ENCODE measurements at places on chromosomes 6 and 20.

DNA sequence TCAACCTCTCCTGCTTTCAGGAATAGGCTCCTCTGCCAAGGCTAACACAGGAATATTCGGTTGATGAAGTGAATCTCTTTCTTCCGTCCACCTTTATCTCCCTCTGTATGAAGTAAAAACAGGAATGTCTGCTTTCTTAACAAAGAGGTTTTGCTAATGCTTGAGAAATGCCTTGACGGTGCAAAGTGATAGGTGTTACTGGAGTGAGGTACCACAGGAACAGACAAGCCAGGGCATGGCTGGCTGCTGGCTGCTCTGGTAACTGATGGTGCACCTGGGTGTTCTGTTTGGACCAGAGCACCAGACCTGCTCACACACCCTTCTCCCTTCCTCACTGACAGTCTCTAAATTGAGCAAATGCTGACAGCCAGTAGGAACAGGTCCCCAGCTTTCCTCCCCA, 174.0 kb upstream of the FBXL4 start:
- DNase-seq: no peak

DNA sequence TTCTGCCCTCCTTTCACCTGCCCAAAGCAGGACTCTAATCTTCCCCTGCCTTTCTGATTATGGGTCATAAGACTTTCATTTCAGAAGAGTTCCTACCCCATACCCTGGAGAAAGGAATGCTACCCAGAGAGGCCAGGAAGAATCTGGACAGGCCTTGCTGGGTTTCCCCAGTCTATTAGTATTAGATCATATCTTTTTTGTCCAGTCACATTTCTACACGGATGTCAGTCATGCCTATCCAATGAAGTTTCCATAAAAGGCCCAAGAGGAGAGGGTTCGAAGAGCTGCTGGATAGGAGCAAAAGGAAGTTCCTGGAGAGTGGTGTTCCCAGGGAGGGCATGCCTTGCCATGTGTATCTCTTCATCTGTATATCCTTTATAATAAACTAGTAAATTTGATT, 3.2 kb downstream of the POLH start:
- no peak for DNase-seq

DNA sequence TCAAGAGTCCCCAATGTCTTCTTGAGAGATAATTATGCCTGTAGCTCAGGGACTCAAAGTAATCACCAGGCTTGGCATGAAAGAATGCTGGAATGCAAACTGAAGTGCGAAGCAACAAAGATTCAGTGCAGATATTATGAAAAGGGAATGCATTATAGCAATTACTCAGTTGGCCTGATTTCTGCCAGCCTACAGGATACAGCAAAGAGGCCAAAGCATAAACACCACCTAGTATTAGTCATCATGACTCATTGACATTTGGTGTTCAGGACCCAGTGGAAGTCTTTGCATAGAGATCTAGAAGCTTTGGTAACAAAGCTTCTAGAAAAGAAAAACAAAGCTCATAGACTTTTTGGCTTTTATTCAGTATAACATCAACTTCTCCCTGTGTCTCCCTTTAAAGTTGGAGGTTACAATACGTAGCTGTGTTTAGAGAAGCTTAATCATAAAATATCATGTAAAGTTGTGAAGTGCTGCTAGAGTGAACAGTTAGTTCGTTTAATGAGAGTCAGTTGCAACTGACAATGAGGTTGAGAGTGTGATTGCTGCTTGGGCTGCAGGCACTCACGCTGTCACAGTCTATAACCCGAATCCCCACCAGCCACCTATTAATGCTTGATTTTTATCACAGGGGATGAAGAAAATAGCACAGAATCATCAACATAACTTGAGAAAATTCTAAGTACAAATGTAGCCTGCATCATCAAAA, 932.7 kb downstream of the TFAP2A start:
- DNase-seq: no peak

DNA sequence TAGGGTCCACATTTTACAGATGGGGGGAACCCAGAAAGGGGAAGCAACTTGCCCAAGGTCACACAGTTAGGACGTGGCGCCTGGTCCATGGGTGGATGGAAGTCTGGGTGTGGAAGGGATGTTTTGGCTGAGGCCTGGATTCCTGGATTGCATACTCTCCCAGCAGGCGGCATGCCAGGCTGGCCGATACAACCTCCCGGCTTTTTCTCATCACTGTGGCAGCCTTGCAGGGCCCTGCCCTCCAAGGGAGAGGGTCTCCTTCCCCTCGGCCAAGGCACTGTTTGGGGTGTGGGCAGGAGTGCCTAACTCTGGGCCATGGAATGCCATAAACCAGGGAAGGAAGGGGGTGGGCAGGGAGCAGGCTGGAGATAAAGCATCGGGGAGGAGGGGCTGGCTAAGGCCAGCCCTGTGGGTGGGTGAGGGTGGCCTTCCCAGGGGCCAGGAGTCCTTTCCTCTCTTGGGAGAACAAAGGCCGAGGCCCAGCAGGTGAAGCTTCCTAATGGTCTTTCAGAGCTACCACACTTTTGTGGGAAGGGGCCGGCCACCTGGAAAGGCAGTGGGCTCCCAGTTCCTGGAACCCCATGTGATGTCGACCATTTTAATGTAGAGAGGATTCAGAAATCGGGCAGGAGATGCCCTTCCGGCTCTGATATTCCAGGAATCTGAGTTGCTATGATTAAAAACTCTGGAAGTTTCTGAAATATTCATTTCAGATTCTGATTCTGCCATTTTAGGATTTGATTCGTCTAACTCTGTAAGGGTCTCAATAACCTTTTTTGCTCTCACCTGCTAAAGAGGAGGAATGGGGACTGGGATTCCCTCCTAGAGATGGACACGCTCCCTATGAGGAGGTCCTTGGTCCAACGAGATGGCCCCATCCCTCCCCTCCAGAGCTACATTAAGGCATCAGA, 4.2 kb downstream of the FOXS1 start:
- DNase-seq: no peak

DNA sequence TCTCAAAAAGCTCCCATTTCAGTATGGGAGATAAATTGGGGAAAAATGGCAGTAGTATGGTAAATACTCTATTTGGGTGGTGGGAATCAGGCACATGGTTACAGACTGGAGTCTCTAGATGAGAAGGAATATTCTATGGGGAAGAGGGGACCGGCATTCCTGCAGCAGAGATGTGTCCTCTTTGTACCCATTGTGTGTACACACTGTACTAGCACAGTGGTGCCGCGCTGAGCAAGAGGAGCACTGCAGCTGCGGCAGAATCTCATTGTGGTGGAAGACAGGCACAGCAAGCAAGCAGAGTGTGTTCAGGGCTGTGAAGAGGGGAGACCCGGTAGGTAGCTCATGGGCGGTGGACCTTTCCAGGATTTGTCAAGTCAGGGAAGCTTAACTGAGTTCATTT, 13.0 kb downstream of the AFDN start:
- no peak for DNase-seq

- no peak for DNase-seq
Measured at GRCh38 chr6:30493643-30494250, 4.4 kb downstream of the HLA-E start.

GRCh38 chr6:154622618-154623336, 110.4 kb upstream of the SCAF8 start:
- no peak for DNase-seq

DNA sequence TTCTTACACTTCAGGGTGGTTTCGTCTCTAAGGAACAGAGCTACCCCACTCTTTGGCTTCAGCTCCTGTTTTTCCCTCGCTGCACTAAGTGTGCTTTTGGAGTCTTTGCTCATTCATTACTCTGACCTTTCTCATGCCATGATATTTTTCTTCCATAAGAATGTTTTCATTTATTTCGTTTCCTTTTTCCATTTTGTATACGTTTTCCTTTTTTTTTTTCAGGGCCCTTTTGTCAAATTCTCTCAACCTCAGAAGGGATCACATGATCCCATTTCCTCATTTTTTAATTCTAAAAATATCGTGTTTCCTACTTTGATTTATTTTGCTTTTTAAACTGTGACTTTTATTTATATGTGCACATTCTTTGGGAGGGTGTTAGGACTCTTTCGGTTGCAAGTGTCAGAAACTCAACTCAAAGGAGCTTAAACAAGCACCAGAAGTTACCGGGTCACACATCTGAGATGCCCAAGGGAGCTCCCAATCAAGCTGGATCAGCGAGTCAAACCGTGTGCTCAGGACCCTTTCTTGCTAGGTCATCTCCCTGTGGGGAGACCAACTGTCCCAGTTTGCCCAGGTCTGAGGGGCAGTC, 40.6 kb downstream of the GCNT2 start:
- DNase-seq: no peak

DNA sequence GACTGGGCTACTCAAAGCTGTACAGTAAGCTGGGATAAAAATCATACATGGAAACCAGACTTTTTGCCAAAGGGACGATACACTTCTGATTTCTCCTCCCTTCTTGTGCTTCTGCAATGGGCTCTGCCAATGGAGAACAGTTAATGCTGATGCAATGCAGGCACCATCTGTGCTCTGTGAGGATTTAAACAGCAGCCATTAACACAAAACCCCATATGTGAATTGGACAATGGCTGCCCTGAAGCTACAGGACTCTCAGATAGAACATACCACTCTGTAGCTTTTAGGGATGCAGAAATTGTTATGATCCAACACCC, 71.9 kb downstream of the GJA10 start:
- no peak for DNase-seq

DNA sequence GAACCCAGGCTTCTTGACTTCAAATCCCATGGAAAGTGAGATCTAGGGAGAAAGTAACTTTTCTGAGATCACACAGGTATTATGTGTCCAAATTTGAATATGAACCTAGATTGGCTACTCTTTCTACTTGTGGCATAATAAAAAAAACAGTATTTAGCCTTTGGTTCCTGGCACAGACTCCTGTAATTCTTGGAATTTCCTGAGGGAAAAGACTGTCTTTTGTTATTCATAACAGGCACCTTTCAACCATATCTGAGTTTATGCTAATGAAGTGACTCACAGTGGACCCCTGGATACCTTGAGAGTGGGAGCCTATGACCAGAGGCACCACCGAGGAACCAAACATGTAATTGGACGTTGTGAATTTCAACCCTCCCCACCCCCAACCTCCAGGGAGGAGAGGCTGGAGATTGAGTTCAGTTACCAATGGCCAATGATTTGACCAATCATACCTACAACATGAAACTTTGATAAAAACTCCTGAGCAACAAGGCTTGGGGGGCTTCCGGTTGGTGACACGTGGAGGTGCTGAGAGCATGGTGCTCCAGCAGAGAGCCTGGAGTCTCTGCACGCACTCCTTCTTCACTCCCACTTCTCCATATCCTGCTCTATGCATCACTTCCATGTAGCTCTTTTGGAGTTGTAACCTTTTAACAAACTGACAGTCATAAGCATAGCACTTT, 48.8 kb downstream of the LAMA4 start:
- DNase-seq: no peak

GRCh38 chr6:110475066-110475653, 1.3 kb downstream of the SLC22A16 start:
- no peak for DNase-seq

- DNase-seq: no peak
Measured at GRCh38 chr6:44339763-44340625, 2.5 kb upstream of the SPATS1 start.

DNA sequence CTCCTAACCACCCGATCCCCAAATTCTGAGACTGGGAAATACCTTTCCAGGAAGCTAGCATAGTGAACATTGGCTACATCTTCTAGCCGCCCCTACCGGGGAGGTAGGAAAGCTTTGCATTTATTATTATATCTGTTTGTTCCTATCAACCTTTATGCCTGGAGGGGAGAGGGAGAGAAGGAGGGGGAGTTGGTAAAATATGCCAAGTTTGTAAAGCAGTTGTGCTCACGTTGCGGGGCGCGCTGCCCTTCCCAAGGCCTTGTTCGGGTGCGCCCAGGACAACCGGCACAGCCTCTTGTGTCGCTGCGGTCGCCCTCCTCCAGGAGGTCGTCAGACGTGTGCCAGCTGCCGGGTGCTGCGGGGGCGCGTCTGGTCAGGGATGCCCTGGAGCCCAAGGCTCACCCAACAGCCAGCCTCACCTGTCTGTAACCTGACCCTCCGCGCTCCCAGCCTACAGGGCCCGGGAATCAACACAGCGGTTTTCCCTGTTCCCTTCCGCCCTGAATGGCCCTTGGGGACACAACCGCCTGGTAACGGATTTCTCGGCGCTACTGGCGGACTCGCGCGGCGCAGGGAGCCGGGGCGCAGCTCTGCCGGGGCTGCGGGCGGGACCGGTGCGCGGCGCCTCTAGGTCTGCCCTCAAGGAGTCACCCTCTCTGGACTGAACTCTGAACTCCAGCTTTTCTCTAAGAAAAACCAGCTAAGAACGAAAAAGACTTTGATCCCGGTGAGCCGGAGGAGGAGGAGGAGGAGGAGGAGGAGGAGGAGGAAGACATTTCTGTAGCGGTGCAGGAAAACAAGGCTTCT, 1.1 kb upstream of the OVOL2 start:
- DNase-seq: no peak

DNA sequence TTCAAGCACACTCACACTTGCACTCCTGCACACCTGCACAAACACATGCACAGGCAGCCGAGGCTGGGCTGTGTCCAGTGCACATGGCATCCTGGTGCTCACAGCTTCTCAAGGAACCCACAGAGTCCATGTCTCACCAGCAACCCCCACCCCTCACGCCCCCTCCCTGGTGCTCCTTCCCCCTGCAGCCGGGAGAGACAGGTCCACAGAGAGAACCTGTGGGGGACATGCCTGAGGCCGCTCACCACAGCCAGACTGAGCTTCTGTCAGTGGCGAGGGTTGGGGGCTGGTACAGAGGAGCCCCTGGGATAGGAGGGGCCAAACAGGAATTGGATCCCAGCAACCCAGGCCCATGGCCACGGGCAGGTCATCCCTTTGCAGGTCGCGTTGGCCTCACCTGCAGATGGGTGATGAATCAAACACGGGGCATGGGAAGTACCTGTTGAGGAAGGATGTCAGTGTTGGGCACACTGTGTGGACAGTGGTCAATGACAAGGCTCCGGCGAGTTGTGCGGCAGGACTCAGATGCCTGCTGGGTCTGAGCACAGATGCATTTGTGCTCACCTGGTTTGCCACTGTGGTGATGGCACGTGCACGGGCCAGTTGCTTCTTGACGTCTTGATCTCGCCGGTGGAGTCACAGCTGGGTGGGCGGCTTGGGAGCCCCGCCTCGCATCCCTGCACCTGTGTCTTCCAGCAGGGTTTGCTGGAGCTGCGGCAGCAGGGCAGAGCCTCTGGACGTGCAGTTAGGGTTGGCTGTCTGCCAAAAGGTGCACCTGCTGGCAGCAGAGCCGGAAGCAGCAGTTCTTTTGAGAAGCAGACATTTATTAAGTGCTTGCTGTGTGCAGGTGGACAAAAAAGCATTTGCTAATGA, 113.0 kb downstream of the ERMARD start:
- no peak for DNase-seq

DNA sequence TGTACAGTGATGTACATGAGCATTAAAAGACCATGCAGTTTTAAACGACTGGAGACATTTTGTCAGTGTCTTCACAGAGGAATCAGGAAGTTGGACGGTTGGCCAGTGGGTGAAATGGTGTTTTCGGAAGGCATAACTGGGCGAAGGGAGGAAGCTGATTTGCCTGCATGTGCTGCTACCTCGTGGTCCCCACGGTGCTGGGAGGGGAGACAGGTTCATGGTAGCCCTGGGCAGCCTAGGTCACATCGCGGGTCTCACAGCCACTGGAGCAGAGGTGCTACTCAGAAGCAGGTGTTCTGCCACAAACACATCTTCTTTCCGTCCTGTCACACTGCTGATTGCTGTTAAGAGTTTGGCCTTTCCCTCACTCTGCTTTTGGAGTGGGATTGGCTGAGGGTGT, 35.2 kb downstream of the HIVEP1 start:
- peak; percentile 33 for DNase-seq

All from GM20000 (cell line).